Activated CD4-positive, alpha-beta T cell treated with anti-CD3 and anti-CD28 coated beads, Interleukin-2, amount 10 ng/mL, durations not matched to agents 7 days and 5 days (primary cell): ENCODE measurements at places on chromosomes 1 and 21. TPM values are rescaled to one million over a fixed set of nuclear protein-coding genes. Genes with fewer than 3 reads are reported as not detected.
A peak's percentile ranks its signal among the peaks of the same experiment; 100 is the strongest.

Gene SLC9C2
- not detected for total RNA-seq

Gene CFH
- 5.3 TPM for total RNA-seq

DNA sequence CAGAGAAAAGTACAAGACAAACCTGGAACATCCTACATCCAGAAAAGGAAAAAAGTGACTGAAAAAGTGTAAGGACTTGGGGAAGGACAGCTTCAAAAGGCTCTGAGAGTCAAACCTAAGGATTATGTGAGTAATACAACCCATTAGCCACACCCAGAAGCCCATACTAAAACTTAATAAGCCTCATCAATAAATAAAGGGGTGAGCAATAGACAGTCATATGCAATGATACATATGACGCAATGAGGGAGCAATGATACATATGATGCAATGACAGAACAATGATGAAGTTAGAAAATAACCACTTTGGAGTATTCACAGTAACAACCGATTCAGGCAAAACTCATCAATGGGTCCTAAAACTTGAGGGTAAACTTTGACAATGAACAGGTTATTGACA lies 50.1 kb downstream of the BRWD1 start:
- no peak for DNase-seq

DNA sequence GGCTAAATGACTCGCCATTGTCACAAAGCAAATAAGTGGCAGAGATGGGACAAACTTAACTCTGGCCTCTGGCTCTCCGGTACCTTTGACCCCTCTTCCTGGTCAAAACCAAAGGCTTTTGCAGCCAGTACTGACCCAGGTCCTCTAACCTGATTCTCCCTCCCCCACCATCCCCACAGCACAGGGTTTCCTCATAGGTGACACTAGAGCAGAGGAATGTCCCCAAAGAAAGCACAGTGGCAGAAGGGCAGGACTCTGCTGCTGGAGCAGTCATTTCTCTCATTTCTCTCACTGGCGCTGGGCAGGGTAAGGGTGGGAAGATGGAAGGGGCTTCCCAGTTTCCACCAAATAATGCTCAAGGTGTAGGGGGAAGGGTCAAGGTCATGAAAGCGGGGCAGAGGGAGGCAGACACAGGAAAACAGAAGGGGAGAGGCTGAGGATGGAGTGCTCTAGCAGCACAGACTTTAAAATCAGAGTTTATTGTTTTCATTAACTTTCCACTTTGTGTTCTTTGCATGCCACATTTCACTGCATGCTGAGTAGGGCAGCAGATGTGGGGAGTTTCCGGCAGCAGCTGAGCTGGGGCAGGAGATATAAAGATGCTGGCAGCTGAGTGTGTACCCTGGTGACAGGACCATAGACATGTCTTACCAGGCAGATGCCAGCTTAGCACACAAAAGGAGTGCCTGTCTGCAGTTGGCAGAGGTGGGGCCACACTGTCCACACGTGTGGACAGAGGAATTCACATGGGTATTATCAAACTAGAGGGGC lies 80.5 kb downstream of the FAM78B start:
- DNase-seq, result no peak

Gene CFAP126
- total RNA-seq, result not detected

Gene ZSWIM5
- total RNA-seq, result 0.62 TPM

- DNase-seq, result no peak
Measured at GRCh38 chr21:44334329-44335030, 4.7 kb downstream of the CFAP410 start.

- no peak for DNase-seq
Measured at GRCh38 chr1:94027721-94028515, 93.0 kb downstream of the ABCA4 start.

DNA sequence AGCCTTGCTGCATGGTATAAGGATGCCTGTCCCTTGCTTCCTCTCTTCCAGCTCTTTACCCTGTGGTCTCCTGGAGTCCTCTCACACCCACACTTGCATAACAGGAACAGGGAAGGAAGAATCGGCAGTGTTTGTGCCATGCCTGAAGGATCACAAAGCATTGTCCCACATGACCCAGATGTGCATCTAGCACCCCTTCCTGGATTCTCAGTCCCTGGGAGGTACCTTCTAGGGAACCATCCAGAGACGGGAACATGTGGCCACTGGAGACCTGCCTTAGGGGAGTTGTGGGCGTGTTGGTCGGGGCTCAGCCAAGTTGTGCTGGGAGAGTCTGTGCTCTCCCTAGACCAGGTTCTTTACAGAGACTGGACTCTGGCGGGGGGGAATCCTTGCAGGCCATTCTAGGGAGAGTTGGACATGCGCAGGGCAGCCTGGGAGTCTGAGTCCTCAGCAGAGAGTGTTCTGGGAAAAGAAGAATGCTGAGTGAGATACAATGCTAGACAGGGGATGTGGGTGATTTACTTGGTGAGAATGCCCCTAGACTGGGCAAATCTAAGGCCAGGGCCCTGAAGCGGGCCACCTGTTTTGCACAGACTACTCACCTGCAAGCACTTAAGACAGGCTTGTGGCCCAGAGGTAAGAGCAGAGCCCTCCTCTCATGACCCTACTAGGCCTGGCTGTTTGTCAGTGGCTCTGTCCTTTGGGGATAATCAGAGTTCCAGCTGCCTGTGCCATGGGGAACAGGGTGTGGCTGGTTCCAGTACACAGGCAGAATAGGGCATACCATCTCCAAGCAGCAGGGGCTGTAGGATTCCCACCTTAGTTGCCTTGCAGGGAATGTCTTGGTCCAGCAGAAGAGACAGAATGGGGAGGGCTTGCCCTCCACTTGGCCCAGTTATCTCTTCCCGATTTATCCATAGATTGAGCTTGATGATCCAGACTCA lies 89.8 kb downstream of the MAN1C1 start:
- no peak for DNase-seq

- DNase-seq, result no peak
Measured at GRCh38 chr1:65840683-65841082, 48.0 kb downstream of the PDE4B start.

GRCh38 chr21:28229814-28230213 lies 762.9 kb downstream of the LTN1 start:
- DNase-seq, result no peak

GRCh38 chr1:94773931-94774422 lies 46.2 kb upstream of the SLC44A3 start:
- no peak for DNase-seq

Gene H6PD
- 15.3 TPM for total RNA-seq

GRCh38 chr1:72100771-72101170 lies 181.6 kb downstream of the NEGR1 start:
- DNase-seq, result no peak

- DNase-seq, result no peak
Measured at GRCh38 chr1:43402089-43402865, 12.6 kb downstream of the SZT2 start.

Gene PLXNA2
- total RNA-seq, result 1.1 TPM

GRCh38 chr1:3071565-3072390 lies 2.8 kb downstream of the PRDM16 start:
- no peak for DNase-seq

Gene KIF14
- 31.6 TPM for total RNA-seq

DNA sequence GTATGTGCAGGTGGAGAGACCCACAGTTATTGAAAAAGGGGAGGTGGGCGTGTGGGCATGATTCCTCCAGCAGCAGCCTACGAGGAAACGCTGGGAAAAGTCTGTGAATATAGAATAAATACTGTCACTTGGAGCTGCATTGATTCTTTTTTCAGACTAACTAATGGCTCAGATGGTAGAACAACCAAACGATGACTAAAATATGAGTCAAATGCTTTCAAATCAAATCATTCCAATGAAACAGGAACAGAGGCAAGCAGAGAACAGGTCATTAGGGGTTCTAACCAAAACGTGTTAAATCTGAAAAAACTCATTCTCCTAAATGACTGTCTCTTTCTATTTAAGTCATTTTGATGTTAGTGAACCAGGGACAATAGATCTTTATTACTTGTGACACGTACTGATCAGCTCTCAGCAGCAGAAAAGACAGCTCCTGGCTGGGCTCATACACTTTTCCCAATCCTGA lies 35.1 kb upstream of the SEC16B start:
- DNase-seq, result no peak

DNA sequence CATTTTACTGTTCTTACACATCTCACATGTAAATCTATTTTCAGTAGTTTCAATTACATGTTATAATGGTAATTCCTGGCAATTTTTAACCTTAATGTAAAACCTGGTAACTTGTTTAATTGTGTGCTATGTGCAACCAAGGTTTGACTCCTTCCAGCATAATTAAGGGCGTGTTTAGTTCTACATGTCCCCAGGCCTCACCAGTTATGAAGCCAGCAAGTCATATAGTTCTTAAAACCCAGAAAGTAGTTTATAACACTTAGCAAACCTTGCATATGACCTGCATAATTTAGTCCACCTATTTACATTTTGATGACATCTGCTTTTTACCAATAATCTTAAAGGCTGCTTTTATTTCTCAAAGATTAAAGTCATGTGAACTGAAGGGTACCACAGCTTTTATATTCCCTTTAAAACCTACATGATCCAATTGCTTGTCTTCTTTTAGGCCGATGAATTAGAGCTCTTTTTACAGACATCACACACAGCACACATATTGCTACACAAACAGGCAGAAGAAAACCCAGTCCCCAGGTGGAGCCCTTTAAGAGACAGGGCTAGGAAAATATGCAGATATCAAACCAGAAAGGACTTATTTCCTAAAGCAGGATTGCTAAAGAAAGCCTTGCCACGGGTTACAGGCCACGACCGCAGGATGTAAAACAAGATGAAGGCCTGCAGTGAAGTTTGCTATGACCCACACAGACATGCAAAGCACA lies 23.2 kb upstream of the SYCP1 start:
- DNase-seq, result no peak

DNA sequence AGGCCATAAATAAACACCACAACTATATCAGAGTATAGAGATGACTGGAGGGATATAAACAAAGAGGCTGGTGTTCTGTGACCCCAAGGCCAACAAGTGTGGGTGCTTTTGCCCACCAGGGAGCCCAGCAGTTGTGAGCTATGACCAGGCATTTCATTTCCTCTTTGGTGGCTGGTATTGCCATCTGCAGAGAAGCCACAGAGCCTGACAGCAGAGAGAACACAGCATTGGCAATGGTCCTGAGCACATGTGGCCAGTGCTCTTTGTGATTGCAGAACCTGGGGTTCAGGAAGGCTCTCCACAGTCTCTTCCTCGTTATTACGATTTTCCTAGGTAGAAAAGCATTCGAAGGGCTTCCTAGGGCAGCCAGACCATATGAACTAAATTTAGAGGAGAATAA lies 112.3 kb downstream of the TM2D1 start:
- DNase-seq, result no peak

Gene E2F2
- 107 TPM for total RNA-seq

DNA sequence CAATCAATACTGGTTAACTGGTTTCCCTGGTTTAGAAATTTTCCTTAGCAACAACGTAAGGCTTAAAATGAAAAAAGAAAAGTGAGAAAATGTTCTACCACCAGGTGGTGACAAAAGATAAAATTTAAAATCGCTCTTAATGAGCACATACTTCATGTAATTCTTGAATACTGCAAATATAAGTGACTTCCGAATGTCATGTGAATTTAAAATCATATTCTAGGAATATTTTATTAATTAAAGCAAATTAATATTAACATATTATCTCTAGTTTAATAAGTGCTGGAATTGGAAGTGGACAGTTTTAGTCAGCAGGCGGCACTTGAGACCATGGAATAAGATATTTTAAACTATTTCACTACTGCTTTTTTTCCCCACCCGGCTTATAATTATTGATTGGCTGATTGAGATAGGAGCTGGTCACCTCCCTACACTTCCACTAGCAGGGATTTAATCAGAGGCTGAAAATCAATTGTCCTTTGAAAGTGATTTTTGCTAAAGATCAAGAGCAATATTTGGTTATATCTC lies 5.0 kb upstream of the ADAMTS1 start:
- DNase-seq, result no peak

DNA sequence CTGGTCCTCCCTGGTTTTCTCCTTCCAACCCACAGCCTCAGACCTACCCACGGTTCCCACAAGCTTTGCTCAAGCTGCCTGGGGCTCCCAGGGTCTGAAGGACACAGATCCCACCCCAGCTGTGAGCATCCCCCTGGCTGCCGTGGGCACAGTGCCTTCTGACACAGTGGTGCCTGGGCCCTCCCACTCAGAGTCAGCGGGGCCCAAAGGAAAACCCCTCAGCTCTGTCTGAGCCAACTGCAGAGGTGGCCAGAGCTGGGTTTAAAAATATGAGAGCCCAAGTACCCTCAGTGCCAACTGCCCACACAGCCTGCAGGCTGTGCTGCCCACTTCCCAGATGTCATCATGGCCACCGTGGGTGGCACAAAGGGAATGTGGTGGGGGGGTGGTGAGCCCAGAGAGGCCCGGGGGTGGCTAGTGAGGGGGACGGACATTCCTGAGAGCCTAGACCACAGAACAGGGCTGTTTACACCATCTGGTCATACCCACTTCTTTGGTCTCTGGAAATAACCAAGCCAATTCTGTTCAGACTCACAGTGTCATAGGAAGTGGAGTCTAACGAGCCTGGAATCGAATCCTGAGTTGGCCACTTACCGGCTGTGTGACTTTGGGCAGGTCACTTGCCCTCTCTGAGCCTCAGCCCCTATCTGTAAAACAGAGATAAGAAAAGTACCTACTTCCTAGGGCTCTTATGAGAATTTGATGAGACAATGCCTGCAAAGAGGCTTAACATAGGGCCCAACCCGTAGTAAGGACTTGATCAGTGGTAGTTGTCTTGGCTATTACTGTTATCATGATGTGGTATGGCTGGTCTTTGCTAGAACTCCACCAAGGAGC lies 85.5 kb downstream of the CAMK2N1 start:
- no peak for DNase-seq

- DNase-seq, result no peak
Measured at GRCh38 chr1:28112388-28113241, 24.2 kb upstream of the EYA3 start.

Gene CAMK1G
- total RNA-seq, result not detected

- DNase-seq, result peak; percentile 50
Measured at GRCh38 chr1:12617511-12617900, 504 bp downstream of the DHRS3 start.

Gene PGLYRP3
- total RNA-seq, result not detected

DNA sequence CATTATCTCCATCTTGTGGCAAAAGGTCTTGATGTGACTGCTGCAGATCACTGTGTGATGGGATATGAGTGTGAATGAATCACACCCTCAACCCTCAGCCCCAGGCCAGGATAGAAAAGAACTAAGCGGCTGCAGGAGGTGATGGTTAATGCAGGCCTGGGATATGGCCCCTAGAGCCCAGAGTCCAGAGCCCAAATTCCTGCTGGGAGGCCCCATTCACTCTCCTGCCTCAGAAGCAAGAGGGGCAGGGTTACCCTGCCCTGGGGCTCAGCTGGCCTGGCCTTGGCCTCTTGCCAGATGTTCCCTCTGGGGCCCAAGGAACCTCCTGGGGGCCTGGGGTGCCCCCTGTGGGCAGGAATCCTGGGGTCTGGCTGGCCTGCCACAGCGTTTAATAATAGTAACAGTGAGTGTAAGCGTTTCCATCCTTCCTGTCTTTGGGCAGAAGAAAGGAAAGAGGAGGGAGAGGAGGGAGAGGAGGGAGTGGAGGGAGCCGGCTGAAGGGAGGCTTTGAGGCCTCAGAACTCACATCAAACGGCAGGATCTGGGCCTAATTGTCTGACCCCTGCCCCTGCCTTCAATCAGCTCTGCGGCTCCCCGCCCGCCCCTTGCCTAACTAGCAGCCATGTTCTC lies 26.2 kb downstream of the DMAP1 start:
- no peak for DNase-seq
